ENCODE measurements at places on chromosomes 3 and 15. TPM values are rescaled to one million over a fixed set of nuclear protein-coding genes. Genes with fewer than 3 reads are reported as not detected.

GRCh38 chr3:177109688-177110330, 87.5 kb downstream of the TBL1XR1 start:
- no peak for DNase-seq

GRCh38 chr3:191262650-191263049, 63.6 kb downstream of the OSTN start:
- DNase-seq, result no peak

GRCh38 chr3:35908366-35909232, 269.3 kb downstream of the ARPP21 start:
- DNase-seq, result no peak

DNA sequence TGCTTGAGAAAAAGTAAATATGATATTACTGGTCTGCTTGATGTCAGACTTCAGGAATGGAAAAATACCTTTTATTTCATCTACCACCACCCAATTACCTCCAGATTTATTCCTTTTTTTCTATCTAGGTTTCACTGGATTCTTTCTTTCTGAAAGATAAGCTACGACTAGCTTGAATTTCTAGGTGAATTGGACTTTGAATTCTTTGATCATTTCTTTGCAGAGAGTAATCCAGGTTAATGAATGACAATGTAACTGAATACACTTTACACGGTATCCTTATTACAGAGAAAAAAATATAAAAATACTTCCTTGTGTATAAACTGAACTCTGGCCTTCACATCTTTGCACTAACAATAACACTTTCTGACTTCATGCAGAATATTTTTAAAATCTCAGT, 59.5 kb upstream of the TRPC1 start:
- no peak for DNase-seq

DNA sequence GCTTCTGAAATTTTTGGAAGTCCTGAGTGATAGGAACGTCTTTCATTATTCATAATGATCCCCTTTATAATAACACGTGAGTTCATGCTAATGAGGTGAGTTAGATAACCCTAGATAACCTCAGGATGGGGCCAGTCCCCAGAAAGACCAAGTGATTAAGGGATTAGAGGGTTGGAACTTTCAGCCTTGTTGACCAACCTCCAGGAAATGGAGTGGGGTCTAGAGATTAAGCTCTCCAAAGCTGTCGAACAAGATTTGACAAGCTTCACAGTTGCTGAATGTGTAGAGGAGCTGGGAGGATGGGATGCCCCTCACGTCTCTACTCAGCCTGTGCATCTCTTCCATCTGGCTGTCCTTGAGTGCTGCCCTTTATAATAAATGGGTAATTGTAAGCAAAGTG, 107.1 kb downstream of the ZMAT3 start:
- DNase-seq, result no peak

DNA sequence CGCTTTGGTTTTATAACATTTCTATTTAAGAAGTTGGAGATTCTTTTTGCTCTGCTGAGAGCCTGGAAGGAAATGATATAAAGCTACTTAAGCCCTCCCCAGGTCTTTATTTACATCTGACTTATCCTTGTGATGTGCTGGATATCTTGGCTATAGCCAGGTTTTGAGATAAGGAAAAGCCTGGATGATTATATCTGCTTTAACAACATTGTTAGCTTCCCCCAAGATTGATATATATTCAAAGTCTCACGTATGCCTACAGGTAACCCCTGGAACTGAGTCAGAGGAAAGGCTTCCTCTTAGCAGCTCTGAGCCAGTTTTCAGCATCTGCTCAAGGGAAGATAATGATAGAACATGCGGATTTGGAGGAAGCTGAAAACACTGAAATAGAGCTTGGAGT, 61.5 kb upstream of the CRBN start:
- no peak for DNase-seq

GRCh38 chr15:81419332-81419943, 45.4 kb upstream of the TMC3 start:
- no peak for DNase-seq

DNA sequence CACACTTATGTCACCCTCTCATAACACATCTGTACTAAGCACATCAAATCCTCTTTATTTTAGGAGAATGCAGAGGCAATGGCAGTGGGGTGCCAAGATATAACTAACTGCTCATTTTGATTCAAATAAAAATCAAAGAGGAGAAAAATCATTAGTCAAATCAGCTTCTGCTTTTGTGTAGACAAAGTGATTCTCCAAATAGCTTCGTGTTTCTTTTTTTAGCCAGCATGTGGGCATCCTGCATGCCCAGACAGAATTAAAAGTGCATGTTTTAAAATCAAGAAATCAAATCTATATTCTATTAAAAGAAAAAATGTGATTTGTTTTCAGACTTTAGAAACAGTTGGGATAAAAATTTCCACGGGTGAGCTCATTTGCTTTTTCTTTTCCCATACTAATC, 761.3 kb upstream of the CFAP20DC start:
- no peak for DNase-seq

DNA sequence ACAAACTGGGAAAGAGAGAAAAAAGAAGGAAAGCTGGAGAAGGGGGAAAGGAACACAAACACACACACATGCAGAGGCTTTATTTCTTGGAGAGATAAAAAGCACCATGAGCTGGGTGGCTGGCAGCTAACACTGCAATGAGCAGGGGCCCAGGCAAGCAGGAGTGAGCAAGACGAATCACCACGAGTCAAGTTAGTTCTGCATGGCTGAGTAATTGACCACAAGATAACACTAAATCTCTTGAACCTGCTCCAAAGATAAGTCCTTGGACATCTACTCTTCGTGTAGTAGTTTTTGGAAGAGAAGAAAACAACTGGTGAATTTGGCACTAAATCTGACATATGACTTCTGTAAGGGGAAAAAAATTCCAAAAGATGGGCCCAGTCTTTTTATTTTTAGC, 100.9 kb downstream of the MYO5A start:
- DNase-seq, result no peak

- no peak for DNase-seq
Measured at GRCh38 chr15:91118817-91119590, 18.9 kb downstream of the SV2B start.

UCN2 gene
- total RNA-seq, result 3.0 TPM

DNA sequence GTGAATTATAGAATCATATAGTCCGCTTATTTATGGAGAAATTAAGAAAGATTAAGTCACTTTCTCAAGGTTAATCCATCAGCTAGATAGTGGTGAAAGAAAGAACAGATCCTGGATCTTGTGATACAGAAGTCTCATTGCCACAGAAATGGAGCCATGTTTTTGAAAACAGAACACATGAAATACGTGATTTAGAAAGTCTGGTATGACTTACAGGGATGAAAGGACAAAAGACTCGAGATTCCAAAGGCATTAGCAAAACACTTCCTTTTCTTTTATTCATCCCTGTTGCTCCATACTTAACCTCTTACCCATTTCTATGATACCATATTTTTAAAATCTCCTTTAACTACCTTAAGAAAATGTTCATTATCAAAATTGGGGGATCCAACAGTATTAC, 40.0 kb upstream of the TEX9 start:
- DNase-seq, result no peak

CPNE4 gene
- 0.54 TPM for total RNA-seq

- DNase-seq, result no peak
Measured at GRCh38 chr15:55989383-55989782, 4.0 kb downstream of the NEDD4 start.

DNA sequence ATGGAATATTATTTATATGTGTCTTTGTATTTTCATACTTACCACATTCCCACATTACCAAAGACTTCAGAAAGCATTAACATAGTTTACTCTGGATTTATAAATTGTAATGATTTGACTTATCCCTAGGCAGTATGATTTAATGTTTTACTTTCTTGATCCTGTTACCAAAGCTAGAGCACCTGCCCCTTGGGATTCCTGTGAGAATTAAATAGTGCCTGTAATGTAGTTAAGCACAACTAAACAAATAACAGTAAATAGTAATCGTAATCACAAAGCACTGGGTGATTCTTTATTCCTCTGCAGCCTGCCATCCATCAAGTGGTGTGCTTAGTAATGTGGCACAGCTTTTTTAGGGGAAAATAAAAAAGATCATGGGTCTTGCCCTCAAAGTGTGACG, 39.1 kb downstream of the ATP2C1 start:
- no peak for DNase-seq

DNA sequence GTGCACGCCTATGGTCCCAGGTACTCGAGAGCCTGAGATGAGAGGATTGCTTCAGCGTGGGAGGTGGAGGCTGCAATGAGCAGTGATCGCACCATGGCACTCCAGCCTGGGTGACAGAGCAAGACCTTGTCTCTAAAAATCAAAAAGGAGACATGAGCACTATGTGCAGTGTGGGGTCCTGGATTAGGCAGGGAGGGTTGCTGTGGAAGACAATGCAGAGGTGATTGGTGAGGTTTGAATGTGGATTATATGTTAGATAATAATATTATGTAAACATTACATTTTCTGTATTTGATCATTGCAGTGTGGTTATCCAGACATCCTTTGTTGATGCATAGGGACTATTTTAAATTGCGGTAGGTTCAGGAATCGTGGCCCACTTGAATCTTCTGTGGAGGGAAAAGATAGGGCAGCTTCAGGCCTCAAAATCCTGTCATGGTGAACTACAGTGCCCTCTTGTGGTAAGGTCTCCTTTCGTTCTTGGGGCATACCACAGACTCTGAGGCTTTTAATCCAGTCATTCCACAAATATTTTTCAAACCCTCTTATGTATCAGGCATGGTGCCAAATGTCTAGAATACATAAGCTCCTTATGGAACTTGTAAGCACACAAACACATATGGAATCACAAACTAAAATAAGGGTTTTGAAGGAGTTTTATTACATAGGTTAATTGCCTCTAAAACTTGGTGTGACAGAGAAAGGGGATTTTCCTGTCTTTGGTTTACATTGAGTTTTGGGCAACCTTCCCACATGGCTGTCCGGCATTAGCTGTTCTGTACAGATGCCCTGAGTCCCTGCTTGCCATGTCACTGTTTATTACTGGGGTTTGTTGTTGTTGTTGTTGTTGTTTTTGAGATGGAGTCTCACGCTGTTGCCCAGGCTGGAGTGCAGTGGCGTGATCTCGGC, 37.7 kb downstream of the GPD1L start:
- DNase-seq, result peak; percentile 7

SKOR1 gene
- total RNA-seq, result 0.78 TPM

RARB gene
- total RNA-seq, result 3.8 TPM

SAMD7 gene
- total RNA-seq, result not detected

- DNase-seq, result no peak
Measured at GRCh38 chr15:73225358-73226015, 143.3 kb downstream of the HCN4 start.

GRCh38 chr3:187978433-187979011, 175.4 kb upstream of the LPP start:
- DNase-seq, result no peak

COL8A1 gene
- total RNA-seq, result 253 TPM

- DNase-seq, result no peak
Measured at GRCh38 chr15:52246686-52247431, 48.7 kb downstream of the MYO5C start.

- no peak for DNase-seq
Measured at GRCh38 chr3:96994988-96995387, 180.6 kb downstream of the EPHA6 start.

KBTBD12 gene
- total RNA-seq, result 14.5 TPM

DNA sequence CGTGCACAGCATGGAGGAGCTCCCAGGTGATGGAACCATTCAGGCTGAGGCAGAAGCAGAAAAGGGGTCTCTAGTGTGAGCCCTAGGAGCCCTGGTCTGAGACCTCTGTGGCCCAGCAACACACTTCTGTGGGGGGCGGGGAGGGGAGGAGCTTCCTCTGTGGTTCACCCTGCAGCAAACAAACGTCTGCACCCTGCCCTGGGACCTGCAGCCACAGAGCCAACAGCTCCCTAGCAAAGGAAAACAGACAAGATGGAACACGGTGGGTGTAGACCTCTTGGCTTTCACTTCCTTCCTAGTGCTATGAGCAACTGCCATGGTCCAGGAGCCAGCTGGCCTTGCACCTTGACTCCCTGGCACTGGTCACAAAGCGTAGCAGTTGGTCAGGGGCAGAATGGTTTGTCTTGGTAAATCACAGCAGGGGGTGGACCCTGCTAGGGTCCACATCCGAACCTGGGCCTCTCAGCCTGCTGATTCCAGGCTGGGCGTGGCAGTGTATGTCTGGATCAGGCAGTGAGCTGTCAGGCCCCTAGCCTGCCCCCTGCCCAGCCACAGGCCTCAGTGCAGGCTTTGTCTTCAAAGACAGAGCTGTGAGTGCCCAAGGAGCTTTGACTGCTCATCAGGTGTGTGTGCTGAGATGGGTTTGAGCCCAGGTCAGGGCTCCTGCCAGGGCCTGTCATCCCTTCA, 6.7 kb downstream of the AMIGO3 start:
- DNase-seq, result no peak

SLC9C1 gene
- not detected for total RNA-seq

- DNase-seq, result no peak
Measured at GRCh38 chr3:27141668-27142067, 227.5 kb downstream of the NEK10 start.

MGA gene
- total RNA-seq, result 32.5 TPM

GRCh38 chr15:90294601-90295269, 29.3 kb downstream of the NGRN start:
- DNase-seq, result no peak

DNA sequence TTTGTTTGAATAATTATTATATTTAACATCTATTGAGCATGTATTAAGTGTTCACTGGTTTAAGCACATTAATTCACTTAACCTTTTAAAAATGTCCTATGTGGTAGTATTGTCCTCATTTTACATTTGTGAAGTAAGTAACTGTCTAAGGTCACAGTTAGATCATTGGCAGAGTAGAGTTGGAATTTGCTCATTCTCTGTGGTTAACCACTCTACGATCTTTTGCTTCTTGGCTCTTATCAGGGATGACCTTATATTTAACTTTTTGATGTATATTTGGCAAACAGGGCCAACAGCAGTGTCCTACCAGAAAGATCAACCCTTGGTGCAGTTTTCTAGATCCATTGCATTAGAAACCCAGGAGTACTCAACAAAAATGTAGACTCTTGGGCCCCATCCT, 34.0 kb downstream of the PXK start:
- DNase-seq, result no peak

- DNase-seq, result no peak
Measured at GRCh38 chr15:58548308-58549012, 116.7 kb downstream of the LIPC start.

GRCh38 chr3:90062631-90063200, 955.3 kb downstream of the EPHA3 start:
- DNase-seq, result no peak

- DNase-seq, result no peak
Measured at GRCh38 chr3:52150860-52151259, 3.4 kb downstream of the POC1A start.

ADGRG7 gene
- not detected for total RNA-seq

FETUB gene
- total RNA-seq, result not detected

DNA sequence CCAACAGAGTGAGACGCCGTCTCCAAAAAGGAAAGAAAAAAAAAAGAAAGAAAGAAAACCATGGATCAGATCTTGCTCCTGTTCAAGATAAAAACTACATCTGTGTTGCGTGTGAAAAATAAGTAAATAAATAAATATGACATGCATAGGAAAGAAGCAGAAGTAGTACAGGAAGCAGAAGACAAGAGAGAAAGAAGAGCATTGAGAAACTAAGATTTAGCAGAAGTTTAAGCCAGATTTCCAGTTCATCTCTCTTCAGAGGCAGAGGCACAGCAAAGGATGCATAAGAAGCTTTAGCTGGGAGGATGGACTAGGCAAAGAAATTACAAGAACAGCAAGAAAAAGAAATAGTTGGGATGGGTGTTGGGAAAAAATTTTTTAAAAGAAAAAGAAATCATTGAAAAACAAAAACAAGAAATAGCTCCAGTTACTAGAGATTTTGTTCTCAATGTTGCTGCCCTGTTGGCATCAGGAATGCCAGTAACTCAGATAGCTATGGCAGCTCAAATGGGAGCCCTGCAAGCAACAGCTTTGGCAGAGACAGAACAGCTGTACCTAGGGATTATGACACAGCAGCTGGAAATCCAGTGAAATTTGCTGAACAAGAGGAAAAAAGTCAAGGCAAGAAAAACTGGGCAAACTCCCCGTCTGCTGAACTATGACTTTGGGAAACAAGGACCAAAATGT, 17.3 kb downstream of the AP3S2 start:
- DNase-seq, result no peak
